Activated CD8-positive, alpha-beta T cell treated with anti-CD3 and anti-CD28 coated beads, Interleukin-2, amount 10 ng/mL, durations not matched to agents 7 days and 5 days (primary cell): ENCODE measurements at places on chromosomes 12 and 14. TPM values are rescaled to one million over a fixed set of nuclear protein-coding genes. Genes with fewer than 3 reads are reported as not detected.

SYNDIG1L gene
- total RNA-seq = not detected

- DNase-seq = no peak
These were observed 23.9 kb downstream of the SCAF11 start for GRCh38 chr12:45966486-45966885.

DNA sequence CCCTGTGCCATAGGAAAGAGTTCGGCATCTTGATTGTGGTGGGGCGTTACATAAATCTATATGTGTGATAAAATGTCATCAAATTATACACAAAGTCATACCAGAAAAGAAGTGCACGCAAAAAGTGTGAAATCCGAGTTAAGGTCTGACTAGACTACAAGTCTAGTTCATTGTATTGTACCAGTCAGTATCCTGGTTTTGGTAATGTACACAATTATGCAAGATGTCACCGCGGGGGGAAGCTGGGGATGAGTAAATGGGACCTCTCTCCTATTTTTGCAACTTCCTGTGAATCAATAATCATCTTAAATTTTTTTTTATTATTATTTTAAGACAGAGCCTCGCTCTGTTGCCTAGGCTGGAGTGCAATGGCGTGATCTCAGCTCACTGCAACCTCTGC lies 43.2 kb upstream of the BCL11B start:
- DNase-seq = no peak

EXOC3L4 gene
- total RNA-seq = not detected

- peak; percentile 93 for DNase-seq
These were observed 2.3 kb downstream of the GSG1 start for GRCh38 chr12:13100882-13101769.

GRCh38 chr12:30996255-30996654 lies 69.7 kb downstream of the TSPAN11 start:
- no peak for DNase-seq

DNA sequence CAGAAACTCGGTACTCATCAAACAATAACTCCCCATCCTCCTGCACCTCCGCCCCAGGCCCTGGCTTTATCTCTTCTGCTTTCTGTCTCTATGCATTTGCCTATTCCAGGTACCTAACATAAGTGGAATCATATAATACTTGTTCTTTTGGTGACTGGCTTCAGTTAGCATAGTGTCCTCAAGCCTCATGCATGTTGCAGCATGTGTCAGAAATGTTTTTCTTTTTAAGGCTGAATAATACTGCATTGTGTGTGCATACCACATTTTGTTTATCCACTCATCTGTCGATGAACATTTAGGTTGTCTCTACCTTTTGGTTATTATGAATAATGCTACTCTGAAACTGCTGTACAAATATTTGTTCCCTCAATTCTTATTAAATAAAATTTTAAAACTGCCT lies 117.1 kb downstream of the KICS2 start:
- no peak for DNase-seq

DNA sequence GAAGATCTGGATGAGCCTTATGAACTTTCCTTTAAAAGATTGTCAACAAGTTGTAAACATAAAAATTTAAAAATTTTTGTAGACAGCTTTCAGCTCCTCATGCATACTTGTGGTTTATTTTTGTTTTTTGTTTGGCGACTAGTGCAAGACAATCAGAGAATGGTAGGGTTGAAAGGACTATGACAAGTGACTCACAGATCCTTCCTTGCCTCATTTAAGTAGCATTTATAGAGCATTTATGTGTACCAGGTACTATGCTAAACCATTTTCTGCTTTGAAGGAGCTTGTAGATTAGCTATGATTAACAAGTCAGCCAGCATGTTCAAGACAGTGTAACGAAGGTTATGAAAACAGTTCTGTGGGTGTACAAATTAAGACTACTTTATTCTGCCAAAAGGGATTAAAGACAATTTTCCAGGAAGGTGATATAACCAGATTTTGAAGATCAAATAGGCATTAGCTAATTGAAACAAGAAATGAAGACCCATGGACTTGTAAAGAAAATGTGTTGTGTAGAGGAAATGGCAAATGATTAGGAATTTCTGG lies 122.0 kb downstream of the PCNX1 start:
- DNase-seq = no peak

DNA sequence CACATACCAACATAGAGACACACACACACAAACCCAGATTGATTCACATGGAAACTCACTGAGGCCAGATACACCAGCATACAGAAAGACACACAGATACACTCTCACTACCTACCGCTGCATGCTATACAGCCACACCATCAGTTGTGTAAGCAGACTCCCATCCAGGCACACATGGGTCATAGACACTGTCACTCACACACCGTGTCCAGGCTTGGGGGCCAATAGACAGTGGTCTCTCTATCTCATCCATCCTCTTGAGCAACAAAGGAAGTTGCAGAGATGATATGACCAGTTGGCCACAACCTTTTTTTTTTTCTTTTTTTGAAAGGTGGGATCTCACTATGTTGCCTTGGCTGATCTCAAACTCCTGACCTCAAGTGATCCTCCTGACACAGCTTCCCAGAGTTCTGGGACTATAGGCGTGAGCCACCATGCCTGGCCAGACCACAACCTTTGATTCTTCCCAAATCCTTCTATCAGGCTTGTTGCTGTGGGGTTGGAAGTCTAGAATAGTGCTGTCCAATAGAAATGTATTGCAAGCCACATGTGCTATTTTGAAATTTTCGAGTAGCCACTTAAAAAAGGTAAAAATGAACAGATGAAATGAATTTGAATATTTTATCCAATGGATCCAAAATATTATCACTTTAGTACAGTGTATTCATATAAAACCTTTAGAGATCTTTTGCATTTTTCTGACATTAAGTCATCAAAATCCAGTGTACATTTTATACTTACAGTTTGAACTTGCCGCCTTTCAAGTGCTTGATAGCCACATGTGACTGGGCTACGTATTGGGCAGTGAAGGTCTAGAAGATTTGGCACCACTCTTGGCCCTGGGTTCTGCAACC lies 7.4 kb downstream of the LRP1-AS start:
- no peak for DNase-seq

- no peak for DNase-seq
These were observed 274.7 kb downstream of the EGLN3 start for GRCh38 chr14:33676135-33676566.

DNA sequence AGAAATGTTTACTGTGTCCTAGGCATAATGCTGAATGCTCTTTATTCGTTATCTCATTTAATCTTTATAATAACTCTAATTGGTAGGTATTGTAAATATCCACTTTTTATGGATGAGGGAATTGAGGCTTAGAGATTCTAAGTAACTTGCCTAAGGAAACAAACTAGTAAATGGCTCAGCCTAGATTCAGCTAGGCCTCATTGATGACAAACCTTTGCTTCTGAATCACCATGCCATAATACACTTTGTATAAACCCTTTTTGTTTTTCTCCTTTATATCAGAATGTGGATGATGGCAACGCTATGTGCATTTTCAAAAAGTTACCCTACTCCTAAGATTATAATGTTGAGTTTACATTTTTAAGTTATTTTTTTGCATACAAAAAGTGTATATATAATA lies 34.0 kb downstream of the MNAT1 start:
- no peak for DNase-seq

DNA sequence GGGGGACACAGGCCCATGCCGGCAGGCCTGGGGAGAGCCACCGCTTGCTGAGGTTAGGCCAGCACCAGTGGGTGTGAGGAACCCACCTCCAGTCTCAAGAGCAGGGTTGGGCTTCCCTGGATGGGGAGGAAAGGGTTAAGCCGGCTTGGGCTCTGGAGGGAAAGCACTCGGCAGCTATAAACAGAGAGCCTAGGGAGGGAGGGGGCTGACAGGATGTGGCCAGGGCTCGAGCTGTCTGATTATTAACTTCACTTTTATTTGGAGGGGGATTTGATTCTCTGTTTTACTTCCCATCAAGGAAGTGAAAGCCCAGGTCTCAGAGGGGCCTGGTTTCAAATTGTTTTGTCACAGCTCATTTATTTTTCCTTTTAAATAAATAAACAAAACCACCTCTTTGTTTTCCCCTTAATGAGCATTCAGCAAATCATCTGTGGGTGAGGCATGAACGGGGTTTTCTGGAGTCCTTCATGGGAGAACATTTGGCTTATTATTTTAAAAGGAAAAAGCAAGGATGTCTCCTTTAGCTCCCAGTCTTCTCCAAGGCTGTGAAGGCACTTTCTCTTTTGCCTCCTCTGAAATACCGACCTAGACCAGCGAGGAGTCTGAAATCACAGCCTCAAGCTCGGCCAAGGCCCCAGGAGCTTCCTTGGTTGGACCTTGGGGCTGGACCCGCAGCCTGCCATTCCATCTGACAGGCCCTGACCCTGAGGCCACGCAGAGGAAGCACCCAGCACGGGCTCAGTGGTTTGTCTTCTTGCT lies 21.9 kb upstream of the ZFP36L1 start:
- DNase-seq = peak; percentile 66

APOF gene
- not detected for total RNA-seq

SINHCAF gene
- total RNA-seq = 81.9 TPM

GPR137C gene
- 1.7 TPM for total RNA-seq

CDH24 gene
- 1.8 TPM for total RNA-seq

- DNase-seq = no peak
These were observed 49.4 kb downstream of the PHLDA1 start for GRCh38 chr12:75982169-75982564.

GRCh38 chr14:85074955-85075354 lies 455.0 kb upstream of the FLRT2 start:
- DNase-seq = no peak
